ENCODE measurements at places on chromosomes 11 and 22.

- DNase-seq: no peak
Measured at GRCh38 chr11:114832532-114833125, 154.3 kb downstream of the NXPE2 start.

DNA sequence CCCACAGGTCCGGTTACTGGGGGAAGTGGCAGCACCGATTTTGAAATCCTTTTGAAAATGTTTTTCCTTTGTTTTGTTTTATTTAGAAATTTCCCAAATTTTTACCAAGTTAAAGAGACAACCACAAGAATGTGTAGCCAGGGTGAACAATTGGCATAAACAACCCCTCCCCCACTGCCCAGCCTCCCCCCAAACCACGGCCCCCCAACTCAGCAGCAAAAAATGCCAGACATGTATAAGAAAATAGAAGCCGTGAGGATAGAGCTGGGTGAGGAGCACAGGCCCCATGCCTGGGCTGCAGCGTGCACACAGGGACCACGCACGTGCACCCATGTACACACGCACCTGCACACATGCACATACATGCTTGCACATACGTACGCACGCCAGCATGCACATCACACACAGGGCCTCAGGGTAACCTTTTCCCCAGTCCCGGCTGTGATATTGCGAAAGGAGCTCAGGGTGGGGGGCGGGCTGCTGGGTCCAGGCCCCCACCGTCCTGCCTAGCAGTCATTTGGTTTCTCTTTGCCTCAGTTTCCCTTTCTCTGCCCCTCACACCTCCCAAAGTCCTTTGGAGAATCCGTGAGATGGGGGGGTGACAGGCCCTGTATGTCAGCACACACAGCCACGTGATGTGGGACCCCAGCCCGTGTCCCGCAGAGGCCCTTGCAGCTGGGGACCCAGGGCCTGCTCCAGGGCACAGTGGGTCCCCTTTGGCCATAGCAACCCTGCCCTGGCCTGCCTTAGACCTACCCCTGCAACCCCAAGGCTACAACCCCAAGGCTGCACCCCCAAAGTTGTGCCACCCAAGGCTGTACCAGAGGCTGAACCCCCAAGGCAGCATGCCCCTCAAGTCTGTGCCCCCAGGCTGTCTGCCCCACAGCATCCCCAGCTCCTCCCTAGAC, 42.9 kb downstream of the IGF2 start:
- DNase-seq: no peak

DNA sequence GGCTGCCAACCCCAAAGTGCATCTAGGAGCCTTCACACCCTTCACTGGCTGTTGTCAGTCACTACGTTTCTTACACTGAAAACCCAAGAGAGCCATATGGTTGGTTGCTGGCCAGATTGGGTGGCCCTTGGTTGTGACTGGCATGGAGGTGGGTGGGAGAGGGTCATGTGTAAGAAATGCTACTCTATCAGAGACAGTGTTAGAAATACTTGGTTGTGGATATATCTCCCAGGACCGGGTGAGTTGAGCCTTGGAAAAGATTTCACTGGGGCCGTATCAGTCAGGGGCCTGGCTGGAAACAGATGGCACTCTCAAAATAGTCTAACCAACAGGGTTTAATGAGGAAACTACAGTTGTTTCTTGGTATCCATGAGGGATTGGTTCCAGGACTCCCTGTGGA, 15.2 kb downstream of the ENDOD1 start:
- no peak for DNase-seq

DNA sequence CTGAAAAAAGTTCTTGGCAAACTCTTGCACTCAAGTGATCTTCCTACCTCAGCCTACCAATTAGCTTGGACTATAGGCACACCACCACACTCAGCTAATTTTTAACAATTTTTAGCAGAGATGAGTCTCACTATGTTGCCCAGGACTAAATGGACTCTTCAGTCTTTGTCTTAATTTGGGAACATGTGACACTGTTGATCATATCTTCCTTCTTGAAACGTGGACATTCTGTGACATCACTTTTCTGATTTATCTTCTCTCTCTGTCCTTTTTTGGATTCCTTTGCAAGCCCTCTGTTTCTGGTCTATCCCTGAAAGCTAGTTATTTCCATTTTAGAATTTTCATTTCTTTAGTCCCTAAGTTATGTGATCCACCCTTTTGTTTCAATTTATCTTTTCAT, 42.0 kb downstream of the RSF1 start:
- no peak for DNase-seq

GRCh38 chr22:42277988-42278776, 7.7 kb upstream of the TCF20 start:
- DNase-seq: no peak

DNA sequence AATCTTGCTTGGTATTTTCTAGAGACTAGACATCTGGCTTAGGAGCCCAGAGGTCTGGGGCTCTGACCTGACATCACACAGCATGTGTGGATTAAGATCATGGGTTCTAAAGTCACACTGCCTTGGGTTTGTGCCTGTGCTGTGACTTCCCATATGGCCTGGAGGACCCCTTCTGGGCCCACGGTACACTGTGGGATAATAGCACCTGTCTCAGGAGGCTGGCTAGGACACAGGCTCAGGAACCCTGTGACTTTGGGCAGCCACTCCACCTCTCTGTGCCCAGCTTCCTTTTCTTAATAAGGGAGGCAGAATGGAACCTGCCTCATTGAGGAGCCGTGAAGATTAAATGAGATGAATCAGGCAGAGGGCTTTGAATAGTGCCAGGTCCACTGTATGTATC, 99.2 kb upstream of the B3GAT1 start:
- no peak for DNase-seq

GRCh38 chr11:4467811-4468606, 14.4 kb upstream of the OR52K1 start:
- DNase-seq: no peak

- no peak for DNase-seq
Measured at GRCh38 chr11:7851391-7851790, 54.6 kb upstream of the OR5P2 start.

DNA sequence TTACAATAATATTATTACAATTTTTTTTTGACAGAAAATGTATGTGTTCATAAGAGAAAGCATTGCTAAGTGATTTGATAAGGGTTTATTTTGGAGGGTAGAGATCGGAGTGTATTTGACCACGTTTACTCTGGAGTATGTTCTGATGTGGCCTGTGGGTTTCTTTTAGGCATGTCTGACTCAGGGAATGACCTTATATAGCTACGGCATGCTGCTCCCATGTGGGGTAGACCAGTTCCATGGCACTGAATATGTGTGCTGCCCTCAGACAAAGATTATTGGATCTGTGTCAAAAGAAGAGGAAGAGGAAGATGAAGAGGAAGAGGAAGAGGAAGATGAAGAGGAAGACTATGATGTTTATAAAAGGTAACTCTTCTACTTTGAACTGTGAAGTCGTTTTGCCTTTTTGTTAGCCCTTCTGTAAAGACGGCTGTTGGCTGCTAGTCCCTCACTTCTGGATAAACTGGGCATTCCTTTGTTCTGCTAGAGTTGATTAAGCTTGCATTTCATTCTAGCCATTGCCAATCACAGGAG, 38.1 kb upstream of the ST14 start:
- no peak for DNase-seq

GRCh38 chr11:43035086-43035485, 276.7 kb upstream of the API5 start:
- DNase-seq: no peak

- no peak for DNase-seq
Measured at GRCh38 chr11:24793479-24793878, 296.6 kb downstream of the LUZP2 start.

DNA sequence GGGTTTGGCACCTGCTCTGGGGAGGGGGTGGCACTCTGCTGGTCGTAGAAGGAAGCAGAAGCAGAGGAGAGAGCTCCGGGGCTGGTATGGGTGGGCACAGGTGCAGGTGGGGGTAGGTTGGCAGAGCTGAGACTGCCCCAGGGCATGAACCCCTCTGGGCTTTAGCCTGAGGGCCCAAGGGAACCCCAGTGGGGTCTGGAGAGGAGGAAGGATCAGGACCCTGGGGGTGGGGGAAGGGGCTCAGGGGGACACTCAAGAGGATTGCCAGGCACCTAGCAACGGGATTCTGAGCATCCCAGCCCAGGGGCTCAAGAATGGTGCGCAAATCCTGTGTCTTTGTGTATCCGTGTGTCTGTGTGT, 6.3 kb downstream of the ALDH3B2 start:
- DNase-seq: no peak

DNA sequence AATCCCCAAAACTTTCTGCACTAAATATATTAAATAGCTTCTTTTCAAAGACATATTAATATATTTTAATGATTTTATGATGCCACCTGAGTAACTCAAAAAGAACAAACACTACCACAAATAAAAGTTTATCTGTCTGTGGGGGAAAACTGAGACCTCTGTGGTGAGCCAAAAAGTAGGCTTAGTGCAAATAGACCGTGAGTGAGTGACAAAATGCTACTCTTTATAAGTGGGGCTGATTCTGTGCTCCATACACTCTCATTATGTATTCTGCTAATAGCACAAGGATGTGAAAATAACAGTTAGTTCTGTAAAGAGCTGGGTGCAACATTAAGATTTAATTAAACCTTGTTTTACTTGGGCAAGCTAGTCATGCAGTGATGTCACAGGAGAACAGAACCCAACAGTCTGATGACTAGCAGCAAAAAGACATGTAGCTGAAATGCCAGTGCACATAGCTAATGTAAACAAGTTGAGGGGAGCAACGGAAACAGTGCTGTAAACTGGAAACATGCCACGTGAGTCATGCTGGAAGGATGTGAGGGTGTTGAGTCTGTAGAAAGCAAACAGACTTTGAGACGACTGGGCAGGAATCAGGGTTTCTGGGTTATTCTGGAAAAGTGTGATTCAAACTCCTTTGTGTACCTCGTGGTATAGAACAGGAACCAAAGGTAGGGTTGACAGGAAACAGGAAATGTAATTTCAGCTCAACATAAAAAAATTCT, 1130.4 kb downstream of the LRRC4C start:
- DNase-seq: no peak

GRCh38 chr11:65919573-65920371, 546 bp downstream of the DRAP1 start:
- no peak for DNase-seq

DNA sequence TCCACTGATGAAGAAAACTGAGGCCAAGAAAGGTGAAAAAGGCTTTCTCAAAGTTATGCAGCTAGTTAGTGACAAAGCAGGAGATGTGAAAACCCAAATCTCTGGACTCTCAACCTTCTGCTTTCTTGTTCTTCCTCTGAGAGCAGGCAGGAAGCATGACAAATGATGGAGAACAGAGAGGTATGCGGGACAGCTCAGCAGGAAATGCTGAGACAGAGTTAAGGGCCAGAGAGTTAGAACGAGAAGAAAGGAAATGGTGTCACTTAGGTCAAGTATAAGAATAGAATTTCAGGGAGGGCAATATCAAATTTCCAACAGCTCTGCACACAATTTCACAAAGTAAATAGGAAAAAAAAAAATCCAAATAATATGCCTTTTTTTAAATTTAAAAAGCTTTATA, 67.6 kb upstream of the ARHGAP42 start:
- DNase-seq: no peak

GRCh38 chr11:47324520-47324919, 28.0 kb downstream of the MYBPC3 start:
- DNase-seq: no peak

DNA sequence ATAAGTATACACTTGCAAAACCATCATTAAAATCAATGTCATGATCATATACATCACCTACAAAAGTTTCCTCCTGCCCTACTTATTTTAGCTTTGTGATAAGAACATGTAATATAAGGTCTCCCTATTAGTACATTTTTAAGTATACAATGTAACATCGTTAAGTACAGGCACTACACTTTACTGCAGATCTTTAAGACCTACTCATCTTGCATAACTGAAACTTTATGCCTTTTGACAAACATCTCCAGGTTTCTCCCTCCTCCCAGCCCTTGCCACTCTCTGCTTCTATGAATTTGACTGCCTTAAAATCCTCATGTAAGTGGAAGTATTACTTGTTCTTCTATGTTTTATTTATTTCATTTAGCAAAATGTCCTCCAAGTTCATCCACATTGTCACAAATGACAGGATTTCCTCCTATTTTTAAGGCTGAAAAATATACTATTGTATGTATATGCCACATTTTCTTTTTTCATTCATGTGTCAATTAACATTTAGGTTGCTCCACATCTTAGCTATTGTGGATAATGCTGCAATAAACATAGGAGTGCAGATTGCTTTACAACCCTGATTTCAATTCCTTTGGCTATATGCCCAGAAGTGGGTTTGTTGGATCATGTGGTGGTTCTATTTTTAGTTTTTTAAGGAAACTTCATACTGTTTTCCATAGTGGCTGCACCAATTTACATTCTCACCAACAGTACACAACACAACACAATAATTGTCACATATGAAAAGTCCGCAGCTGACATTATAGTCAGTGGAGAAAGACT, 471.1 kb upstream of the ANO3 start:
- DNase-seq: no peak

- DNase-seq: no peak
Measured at GRCh38 chr11:81071606-81072005, 1630.8 kb upstream of the TENM4 start.

DNA sequence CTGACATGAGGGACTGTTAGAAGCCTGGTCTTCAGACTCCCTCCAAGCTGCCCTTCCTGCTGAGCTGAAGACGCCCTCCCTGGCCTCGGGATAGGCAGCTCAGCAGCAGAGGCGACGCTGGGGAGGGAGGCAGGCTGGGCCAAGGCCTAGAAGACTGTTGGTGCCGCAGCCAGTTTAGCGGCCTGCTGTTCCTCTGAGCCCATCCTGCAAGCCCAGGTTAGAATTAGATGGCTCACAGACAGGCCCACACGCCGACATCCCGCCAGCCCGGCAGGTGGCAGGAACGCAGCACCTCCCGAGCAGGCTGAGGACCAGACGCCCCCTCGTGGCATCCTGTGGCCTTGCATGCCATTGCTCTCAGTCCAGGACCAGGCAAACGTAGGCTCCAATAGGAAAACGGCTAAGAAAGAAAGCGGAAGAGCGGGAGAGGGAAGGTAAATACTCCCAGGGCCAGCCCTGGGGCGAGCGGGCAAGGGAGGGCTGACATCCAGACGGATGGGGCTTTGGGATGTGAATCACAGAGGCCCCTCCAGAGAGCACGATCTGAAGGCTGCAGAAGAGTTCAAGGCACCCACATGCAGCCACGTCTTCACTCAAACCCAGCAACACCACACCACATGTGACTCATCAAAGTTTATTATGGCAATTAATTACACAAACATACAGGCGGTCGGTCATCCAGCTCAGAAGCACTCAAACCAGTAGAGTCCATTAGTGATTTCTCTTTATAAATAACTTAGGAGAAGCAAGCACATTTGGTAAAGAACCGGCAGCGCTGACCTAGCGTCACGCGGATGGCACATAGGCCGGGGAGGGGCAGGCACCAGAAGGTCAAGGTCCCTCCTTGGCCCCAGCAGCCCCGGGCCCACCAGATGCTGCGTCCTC, 27.6 kb downstream of the CD5 start:
- DNase-seq: peak; percentile 96

DNA sequence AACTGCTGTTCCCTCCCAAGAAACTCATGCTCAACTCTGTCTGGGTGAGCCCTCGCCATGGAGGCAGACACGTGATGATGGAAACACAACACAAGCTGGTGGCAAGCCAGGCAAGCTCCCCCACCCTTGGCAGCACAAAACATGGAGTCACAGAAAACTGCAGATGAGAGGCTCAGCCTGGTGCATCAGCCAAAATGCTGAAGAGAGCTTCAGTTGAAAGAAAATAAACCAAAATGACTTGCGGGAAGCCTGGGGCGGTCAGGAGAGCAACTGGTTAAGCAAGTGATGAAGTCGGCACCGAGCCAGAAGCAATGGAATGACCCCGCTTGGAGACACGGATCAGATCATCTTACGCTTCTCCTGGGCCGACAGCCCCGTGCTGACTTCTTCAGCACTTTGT, 68.3 kb downstream of the C11orf58 start:
- DNase-seq: no peak

- DNase-seq: no peak
Measured at GRCh38 chr11:69161117-69161407, 5.3 kb downstream of the SMIM38 start.

- peak; percentile 26 for DNase-seq
Measured at GRCh38 chr11:1260023-1260501, 37.2 kb downstream of the MUC5B start.
